ENCODE measurements at places on chromosomes 5 and 9.
A peak's percentile ranks its signal among the peaks of the same experiment; 100 is the strongest.

GRCh38 chr5:106476630-106477029 is 1194.1 kb downstream of the EFNA5 start:
- DNase-seq = no peak

DNA sequence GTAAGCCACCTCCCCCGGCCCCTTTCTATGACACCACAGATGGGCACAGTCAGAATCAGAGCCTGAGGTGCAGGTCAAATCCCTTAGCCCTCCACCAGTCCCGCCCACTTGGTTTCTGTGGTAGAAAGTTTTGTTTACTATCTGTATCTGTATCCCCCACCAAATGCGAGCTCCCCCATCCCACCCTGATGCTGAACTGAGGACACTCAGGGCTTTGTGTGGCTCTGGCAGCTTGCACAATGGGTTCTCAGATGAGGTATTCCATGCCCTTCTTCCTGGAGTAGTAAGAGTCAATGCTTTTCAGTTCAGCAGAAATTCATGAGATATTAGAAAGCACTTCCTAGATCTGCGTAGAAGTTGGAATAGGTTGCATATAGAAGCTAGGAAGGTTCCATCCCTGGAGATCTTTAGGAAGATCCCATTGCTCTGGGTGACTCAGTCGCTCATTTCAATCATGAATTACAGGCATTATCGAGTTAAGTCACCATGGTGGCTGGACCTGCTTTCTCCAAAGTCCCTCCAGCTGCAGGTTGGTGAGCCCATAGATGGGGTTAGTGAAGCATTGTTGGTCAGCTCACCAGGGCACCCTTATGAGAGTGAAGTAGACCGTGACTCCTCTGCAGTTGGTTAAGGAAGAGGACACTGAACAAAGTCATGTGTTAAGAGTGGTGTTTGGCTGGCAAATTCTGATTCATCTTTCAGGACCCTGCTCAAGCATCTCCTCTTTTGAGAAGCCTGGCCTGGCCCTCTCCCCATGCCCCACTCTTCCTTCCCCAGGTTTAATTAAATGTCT is 10.6 kb upstream of the KCNIP1 start:
- no peak for DNase-seq

DNA sequence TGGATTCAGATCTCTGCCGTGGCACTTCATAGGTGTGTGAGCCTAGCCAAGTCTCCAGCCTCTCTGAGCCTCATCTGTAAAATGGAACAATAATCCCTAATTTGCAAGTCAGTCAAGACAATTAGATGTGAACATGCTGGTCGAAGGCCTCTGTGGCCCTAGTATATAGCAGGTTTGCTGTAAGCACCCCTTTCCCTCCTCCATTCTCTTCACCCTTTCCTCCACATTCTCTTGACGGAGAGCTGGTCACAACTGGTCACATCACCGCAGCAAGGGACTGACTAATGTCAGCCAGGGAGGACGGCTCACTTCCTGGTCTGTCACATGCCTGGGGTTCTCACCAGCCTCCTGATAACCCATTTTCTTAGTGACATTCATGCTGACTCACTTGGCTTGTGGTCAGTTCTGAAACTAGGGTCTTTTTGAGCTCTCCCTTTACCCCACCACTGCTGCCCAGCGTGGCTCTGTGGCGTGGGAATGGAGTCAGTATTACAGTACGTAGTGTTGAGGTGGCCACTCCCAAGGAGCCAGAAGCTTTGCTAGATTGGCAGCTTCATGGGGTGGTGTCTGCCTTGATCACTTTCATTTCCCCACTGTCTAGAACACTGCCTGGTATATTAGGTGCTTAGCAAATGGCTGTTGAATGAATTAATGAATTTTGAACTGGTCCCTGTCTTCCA is 47.8 kb downstream of the ERGIC1 start:
- peak; percentile 65 for DNase-seq

DNA sequence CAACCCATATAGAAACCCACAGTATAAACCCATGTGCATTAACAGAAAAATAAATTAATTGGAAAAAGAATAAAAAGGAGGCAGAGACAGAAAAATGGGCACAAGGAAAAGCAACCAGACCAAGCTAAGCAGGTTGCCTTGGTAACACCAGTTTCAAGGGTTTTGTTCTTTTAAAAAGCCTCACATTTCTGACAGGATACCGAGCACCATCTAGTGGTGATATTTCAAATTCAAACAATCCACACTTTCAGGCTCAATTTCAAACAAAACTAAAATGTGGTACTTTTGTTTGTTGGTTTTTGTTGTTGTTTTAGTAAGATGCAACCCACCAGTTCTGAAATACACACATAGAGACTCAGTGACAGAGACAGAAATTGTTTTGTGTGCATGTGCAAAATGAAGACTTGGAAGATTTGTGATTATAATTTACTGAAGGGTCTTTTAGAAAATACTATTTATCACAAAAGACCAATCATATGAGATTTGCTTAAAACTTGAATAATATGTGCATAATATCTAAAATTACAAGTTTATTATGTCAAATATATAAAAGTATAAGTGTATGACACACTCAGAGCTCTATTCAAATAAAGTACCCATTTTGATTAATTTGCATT is 318.2 kb downstream of the SLCO4C1 start:
- DNase-seq = peak; percentile 61

DNA sequence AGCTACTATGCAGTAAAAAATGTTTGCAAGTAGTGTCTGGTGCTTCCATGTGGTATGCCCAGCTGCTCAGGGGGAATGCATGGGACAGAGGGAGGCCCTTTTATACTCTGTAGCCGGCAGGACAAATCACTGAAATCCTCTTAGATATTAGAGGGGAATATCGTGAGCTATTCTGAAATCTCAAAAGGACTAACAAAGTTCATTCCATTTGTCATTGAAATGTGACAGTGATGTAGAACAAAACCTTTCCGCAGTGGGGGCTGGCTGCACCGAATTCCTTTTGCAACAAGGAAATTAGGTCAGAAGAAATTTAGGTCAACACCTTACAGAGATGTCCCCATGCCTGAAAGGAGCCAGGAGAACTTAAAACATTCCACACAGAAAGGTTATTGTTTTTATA is 72.4 kb upstream of the MEF2C start:
- no peak for DNase-seq

DNA sequence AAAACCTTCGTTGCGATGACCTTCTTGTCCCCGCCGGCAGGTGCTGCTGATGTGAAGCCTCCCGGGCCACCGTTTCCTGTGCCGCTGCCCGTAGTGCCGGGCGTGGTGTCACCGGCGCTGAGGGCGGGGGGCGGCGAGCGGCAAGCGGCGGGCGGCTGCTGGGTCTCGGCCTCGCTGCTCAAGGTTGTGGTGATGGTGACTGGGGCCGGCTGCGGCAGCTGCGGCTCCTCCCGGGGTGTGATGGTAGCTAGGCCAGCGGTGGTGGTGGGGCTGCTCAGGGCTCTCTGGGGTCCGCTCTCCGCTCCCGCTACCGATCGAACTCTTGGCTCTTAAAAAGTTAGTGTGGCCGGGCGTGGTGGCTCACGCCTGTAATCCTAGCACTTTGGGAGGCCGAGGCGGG is 36.0 kb upstream of the PTPN3 start:
- no peak for DNase-seq

GRCh38 chr9:23850242-23850689 is 24.2 kb upstream of the ELAVL2 start:
- no peak for DNase-seq

DNA sequence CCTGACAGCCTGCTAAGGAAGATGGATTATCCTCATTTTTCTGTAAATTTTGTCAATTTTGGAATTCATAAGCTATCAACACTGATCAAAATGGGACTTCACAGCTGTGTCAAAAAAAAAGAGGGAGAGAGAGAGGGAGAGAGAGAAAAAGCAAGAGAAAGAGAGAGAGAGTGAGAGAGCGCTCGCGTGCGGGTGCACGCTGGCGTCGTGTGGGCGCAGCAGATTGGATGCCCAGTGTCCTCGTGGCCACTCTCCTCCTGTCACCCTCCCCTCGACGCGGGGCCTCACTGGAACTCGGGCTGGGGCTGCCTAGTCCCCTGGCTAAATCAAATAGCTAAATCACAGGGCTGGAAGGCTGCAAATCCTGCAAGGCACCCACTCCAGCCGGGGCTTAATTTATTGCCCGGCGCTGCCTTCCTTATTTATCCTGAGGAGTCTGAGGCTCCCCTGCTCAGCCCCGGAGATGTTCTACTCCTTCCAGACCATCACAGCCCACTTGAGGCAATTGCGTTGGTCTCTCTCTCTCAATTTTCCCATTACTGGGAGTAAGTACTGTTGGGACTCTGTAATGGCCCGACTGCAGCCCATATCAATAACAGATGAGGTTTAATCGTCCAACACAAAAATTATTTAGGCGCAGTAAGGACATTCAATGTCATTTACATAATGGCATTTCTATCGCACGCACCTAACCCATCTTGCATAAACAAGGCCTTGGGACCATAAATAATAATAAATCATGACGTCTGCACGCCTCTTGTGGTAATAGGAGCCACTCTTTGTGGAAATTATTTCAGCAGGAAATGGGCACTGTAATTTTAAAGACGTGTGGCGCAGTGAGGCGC is 94.2 kb downstream of the PAX5 start:
- no peak for DNase-seq

- DNase-seq = peak; percentile 77
These were observed 222.3 kb downstream of the GLIS3 start for GRCh38 chr9:4077499-4078102.

- no peak for DNase-seq
These were observed 184.4 kb upstream of the DMRT1 start for GRCh38 chr9:656926-657568.

DNA sequence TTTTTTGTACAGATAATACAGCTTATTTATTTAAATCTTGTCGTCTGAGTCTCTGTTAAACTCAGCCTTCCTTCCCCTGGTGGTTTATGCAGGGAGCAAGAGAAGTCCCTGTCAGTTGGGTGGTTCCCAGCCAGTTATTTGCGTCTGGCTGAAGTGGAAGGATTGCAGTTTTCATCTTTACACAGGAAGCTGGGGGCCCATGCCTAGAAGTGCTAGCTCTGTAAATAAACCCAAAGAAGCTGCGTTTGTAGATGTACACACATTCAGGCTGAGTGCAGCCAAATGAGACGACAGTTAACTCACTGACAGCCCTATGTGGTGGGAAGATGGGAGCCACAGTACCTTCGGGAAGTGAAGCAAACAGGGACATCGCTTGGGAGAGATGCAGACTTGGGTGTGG is 122.1 kb downstream of the SAXO1 start:
- no peak for DNase-seq

DNA sequence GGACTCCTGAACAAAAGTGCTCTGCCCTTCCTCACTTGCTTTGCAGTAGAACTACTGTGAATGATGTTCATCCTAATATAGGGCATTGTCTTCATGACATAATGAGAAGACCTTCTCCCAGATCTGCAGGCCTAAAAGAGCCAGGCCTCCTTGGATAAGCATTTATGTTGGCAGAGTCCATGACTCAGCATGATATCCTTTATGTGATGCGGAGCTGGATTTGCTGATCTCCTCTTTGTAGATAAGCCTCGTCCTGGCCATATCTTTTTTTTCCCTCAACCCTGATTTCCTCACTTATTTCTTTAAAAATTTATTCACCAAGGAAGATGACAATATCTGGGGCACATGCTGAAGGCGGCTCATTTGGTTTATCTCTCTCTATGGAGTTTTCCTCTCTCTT is 62.4 kb upstream of the TAS2R1 start:
- no peak for DNase-seq

- no peak for DNase-seq
These were observed 29.8 kb downstream of the MED27 start for GRCh38 chr9:132049900-132050299.

- no peak for DNase-seq
These were observed 128.7 kb downstream of the CEP120 start for GRCh38 chr5:123294544-123294943.

DNA sequence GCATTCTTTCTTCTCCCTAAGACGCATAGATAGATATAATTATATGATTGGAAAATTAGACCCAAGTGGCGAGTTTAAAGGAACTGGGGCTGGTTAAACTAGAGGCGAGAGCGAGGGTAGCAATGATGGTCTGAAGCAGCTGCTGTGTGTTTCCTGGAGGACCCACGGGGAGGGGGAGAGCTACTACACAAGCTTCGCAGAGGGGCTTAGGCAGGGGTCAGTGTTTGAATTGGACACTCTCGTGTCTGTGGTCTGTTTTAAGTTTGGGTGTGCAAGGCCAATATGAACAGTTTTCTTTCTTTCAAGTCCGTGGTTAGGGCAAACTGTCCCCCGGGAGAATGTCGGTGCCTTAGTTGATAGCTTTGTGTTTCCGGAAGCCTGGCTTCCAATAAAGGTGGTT is 43.1 kb downstream of the PDZD2 start:
- DNase-seq = no peak

GRCh38 chr9:81661339-81661738 is 28.0 kb downstream of the TLE1 start:
- DNase-seq = no peak

DNA sequence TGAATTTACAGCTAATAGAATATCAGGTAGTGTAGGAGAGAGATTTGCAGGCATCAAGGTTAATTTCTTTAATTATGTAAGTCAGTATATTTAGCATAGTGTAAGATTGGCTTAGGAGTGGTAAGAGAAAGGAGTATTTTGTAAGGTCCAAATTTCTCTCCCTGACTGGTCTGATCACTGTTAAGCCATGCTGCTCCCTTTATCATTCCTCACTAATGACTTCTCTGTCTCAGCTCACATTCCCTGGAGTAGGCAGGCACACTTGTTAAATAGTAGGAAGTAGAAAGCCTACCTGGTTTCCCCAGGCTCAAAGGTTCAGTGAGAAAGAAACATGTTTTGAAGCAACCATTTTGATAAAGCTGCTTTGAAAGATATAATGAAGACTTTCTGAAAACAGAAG is 90.7 kb downstream of the SMIM15 start:
- DNase-seq = no peak

DNA sequence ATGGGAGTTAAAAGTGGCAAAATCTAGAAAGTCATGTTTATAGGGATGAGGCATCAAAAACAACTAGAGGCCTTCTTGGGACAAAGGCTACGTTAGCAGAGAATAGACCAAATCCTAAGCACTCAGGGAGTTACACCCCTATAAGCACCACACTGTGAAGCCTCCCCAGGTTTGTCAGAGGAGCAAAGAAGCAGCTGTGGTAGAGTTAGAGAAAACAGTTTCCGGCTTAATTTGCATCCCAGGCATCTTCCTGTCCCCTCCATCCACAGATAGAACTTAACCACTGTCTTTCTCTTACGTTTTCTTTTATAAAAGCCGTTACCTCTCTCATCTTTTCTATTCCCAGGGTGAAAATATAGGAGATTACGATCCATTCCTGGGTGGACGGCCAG is 188.6 kb upstream of the KLF9 start:
- DNase-seq = no peak

GRCh38 chr5:97735209-97735608 is 552.2 kb upstream of the RIOK2 start:
- DNase-seq = peak; percentile 60

DNA sequence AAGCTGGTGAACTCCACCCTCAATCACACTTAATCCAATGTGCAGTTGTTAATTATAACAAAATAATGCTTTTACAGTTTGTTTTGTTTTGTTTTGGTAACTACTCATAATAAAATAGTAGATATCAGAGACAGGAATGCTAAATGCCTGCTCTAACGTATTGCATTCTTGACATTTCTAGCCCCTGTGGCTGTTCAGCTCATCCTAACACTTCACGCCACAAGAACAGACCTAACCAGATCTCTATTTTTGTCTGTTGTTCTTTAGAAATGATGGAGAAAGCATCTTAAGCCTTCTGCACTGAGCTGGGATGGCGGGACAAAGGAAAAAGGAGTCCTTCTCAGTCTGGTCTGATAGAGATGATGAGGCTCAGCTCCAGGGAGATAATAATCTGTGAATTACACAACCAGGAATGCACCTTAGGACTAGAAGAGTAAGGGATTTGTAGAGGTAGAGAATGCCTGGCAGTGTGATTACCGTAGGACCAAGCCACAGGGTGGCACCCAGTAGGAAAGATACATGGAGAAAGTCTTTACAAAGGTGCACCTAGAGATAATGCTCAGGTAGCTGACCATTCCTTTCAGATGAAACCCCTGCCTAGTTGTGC is 628.8 kb downstream of the PDE4D start:
- DNase-seq = no peak
